ENCODE measurements at places on chromosomes 6 and 20. TPM values are rescaled to one million over a fixed set of nuclear protein-coding genes. Genes with fewer than 3 reads are reported as not detected.

- DNase-seq: no peak
These were observed 300.3 kb downstream of the NRN1 start for GRCh38 chr6:5706124-5707033.

Gene ELOVL4
- 0.88 TPM for total RNA-seq

Gene BMP2
- 2.6 TPM for total RNA-seq

DNA sequence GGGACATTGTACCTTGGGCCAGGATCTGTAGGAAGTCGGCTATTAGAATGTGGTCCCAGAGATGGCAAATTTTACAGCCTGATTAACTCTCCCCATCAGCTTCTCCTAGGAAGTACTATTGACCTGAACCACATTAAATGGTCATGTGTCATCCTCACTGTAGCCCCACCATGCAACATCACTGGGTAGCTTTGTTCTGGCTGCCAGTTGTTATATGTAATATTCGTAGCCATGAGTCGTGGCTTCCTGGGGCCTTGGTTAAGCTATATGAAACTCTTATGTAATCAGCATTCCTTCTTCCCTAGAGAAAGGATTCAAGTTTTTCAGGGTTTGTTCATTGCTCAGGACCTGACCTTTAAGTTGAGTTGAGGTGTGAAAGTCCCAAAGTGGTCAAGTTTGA lies 125.7 kb downstream of the ANKS1A start:
- DNase-seq: no peak

DNA sequence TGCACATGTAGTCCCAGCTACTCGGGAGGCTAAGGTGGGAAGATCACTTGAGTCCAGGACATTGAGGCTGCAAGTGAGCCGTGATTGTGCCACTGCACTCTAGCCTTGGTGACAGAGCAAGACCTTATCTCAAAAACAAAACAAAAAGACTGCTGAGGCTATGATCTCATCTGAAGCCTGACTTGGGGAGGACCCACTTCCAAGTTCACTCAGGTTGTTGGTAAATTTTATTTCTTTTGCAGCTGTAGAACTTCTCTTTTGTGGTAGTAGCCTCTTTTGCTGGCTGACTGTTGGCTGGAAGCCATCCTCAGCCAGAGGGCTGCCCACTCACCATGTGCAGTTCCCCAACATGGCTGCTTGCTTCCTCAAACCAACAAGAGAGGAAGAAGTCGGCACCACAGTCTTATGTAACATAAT lies 36.8 kb upstream of the ME1 start:
- DNase-seq: peak; percentile 49

DNA sequence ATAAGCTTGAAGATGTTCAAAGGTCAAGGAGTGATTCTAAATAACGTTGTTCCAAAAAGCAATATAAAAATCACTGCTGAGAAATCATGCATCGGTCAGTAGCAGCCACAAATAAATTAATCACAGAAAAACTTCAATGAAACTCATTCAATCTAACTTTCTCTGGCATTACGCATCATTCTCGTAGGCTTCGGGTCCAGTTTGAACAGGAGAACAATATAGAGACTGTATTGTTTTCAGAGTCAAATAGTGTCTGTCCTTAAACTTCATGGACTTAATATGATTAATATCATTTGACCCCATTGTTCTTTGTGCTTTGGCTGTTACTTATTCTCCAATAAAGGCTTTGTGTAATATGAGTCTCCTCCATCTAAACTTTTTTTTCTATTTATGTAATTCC lies 200.4 kb downstream of the C6orf118 start:
- DNase-seq: no peak

DNA sequence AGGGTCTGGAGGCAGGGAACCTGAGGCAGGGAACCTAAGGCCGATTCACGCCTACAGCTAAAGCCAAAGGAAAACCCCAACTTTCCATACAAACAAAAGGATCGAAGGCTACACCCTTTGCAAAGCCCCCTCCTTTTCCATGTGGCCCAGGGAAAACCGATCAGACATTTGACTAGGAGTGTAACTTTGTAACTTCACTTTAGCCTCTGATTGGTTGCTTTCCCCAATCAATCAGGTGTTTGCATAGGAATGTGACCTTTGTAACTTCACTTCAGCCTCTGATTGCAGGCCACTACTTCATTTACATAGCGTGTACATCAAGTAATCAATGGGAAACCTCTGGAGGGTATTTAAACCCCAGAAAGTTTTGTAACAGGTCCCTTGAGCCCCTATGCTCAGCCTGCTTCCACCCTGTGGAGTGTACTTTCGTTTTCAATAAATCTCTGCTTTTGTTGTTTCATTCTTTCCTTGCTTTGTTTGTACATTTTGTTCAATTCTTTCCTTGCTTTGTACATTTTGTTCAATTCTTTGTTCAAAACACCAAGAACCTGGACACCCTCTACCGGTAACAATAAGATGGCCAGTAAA lies 43.3 kb downstream of the CHD6 start:
- no peak for DNase-seq

Gene ZC2HC1B
- not detected for total RNA-seq

DNA sequence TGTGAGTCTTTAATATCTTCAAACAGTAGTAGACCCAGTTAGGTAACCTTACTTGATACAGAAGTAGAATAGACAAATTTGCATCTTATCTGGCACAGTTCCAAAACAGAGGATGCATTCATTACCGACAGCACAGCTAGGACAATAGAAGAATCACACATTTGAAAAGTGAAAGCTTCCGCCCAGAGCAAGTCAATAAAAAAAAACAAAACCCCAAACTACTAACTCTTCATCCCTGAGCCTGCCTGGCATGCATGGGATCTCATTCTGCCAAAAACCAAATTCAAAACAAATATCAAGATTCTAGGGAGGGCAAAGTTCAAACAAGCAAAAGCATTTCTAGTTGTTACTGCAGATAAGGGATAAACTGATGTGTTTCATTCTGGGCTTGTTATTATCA lies 235.4 kb downstream of the BTBD9 start:
- no peak for DNase-seq

DNA sequence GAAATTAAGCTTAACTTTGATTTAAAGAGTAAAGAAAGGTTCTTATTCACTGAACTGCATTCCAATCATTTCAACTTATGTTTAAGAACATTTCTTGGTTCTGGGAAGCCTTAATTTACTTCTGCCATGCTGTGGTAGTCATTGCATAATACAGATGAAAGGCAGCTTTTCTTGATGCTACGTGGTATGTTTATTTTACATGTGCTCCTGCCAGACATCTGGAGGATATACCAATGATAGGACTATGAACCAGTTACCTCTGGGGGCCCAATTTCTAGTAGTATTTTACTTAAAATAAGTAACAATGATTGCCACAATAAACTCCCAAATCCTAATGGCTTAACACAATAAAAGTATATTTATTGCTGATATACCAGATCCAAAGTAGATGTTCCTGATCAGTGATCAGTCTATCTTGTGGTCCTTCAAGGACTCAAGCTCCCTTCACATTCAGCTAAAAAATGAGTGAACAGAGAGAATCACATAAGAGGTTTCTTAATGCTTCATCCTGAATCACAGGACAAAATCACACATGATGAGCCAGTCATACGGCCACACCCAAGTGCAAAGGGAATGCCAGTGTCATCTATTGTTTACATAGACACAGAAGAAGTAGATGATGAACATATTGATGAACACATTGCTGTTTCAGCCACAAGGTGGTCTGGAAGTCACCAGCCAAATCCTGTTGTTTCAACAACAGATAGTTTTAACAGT lies 56.5 kb upstream of the CCN2 start:
- DNase-seq: no peak

Gene VIP
- 0.91 TPM for total RNA-seq

DNA sequence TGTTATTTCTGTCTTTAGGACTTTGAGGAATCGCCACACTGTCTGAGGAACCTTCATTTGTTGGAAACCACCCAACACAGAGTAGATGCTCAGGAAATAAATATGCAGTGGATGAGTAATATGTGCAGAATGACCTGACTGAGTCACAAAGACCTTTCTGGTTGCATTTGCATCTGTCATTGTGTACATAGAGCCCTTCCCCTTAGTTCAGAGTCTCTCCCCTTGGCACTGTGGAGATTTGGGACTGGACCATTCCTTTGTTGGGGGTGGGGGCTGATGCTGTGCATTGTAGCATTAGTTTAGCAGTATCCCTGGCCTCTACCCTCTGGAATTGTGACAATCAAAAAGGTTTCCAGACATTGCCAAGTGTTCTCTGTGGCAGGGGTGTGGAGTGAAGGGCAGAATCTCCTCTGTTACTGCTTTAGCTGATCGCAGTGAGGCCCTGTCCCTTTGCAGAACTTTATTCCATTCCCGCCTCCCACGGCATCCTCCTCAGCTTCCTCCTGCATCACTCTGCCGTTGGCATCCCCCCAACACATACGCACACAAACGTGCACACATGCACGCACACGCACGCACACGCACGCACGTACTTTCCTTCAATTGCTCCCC lies 64.5 kb downstream of the EYA2 start:
- no peak for DNase-seq

DNA sequence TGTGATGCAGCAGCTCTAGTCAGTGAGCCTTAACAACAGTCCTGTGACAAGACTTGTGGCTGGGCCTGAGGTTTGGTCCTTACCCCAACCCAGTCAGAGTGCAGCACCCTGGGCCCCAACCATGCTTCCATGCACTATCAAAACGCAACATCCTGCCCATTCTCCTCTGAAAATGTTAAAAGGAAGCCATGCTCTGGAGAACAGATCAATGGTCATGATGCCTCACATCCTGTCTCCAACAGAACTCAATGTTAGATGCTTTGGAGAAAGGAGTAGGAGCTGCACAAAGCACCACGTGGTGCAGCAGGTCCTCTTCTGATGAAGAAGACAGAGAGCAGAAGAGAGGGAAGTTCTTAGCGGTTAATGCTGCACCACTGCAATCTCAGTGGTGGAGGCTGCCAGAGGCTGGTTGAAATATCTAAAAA lies 41.9 kb downstream of the TRAM2 start:
- DNase-seq: no peak

Gene MYT1
- total RNA-seq: 1.3 TPM

GRCh38 chr20:9660236-9660868 lies 146.0 kb downstream of the LAMP5 start:
- no peak for DNase-seq

Gene ULBP1
- total RNA-seq: 0.20 TPM

DNA sequence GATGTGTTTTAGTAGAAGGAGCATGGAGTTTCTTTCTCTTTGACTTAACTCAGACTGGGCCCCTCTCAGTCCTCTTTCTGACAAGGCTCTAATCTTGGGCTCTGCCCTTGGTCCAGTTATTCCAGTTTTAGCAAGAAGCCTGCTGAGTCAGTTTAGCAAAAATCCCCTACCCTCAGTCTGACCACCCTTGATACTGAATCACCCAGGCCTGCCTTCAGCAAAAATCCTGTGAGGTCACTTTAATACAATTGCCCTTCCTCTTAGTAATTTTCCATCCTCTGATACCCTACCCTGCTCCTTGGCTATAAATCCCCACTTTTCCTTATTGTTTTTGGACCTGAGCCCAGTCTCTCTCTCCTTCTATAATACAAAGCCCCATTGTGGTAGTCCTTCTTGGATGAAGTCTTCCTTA lies 326.7 kb upstream of the NOX3 start:
- DNase-seq: no peak

GRCh38 chr6:22250486-22250885 lies 46.4 kb downstream of the PRL start:
- no peak for DNase-seq

- DNase-seq: no peak
These were observed 40.6 kb downstream of the LYRM2 start for GRCh38 chr6:89597988-89598387.

Gene GABRR2
- total RNA-seq: 0.26 TPM

DNA sequence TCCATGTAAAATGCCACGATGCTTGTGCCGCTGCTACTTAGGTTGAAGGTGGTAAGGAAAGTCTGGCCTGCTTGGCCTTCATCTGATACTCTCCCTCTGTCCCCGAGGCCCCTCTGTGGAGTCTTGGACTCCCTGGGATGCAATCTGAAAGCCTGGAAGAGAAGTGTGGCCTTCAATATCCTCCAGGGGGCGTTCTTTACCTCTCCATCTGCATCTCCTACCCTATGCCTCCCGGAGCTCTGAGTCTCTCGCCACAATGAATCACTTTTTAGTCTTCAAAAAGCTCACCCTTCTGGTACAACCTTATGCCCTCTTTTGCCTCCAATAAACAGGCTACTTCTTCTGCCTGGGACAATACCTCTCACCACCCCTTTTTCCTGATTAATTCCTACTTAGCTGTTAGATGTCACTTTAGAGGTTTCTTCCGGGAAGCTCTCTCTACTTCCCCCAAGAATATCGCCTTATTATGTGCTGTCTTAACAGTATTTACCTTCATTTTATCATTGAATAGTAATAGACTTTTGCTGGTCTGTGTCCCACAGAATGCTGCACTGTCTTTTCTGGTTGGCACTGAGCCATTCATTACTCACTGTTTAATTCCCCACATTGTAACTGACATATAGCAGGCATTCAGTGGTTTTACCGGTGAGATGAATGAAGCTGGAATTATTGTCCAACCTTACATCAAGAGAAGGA lies 13.9 kb upstream of the ATG5 start:
- no peak for DNase-seq

GRCh38 chr6:155880900-155881299 lies 425.3 kb upstream of the NOX3 start:
- no peak for DNase-seq

DNA sequence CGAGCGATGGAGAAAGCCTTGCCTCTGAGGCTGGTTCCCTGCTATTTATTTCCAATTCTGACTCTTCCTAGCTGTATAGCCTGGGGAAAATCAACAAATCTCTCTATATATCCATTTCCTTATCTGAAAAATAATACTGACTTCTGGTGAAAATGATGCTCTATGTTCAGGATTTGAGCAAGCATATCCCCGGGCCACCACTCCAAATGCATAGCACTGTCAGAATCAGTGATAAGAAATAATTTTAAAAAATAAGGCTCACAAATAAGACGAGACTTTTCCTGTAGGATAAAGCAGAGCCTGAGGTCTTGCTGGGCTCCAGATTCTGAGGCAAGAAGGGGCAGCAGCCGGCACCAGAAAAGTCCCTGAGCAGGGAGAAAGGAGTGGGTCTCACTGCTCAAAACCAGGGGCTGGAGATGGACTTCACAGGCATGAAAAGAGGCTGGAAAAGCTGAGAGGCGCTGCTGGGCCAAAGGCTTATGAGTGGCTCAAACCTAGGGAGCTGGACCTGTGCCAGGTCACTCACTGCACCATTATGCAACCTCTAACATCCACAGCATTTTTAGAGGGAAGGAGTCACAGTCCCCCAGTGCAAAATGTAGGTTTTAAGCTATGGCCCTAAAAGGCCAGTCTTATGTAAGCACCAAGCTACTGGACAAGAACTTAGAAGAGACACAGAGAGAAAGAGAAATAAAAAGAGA lies 48.1 kb upstream of the SLC17A4 start:
- DNase-seq: peak; percentile 43

DNA sequence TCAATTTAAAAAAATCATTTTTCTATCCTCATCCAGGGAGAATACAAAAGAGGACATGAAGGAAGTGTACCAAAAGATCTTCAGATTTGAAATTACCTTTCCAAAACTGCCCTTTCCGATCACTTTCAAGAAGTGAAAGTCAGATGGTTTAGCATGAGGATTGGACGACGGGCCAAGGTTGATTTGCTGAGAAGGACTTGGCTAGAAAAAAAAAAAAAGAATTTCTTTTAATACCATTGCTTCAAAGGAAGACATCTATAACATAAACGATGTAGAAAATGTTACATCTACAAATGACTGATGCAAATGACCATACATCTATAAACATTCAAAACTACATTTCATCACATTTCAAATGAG lies 120.9 kb upstream of the SLC2A12 start:
- no peak for DNase-seq

- no peak for DNase-seq
These were observed 172.3 kb downstream of the OGFRL1 start for GRCh38 chr6:71460933-71461332.
